T47D (cell line): ENCODE measurements at places on chromosomes 16 and 17.

DNA sequence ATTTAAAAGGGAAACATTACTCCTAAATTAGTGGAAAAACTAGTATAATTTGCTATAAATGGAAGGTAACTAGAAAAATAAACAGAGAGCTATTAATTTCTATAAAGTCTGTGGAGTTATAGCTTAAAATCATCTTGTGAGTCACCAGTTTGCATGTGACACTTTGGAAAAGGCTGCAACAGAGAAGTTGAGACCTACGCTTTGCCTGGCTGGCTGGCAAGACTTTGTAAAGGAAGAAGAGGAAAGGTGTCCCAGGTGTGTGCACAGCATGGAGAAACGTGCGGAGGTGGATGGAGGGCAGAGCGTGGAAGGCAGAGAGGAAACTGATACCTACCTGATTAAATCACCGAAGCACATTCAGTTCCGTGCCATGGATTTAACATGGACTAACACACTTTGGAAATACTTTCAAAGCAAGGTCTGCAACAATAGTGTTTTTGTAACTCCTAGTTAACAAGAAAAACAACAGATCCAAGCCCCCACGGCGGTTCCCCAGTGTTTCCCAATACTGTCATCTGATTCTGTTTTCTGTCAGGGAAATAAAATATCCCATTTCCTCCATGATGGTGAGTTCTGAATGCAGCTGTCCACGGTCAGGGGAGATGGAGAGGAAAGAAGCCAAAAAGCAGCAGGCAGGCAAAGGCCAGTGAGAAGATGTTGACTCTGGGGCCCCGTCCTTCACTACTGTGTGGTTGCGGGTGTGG, 134.8 kb downstream of the XYLT1 start:
- DNase-seq, result no peak

GRCh38 chr17:40362696-40363110, 1.8 kb downstream of the GJD3 start:
- DNase-seq, result peak; percentile 93

DNA sequence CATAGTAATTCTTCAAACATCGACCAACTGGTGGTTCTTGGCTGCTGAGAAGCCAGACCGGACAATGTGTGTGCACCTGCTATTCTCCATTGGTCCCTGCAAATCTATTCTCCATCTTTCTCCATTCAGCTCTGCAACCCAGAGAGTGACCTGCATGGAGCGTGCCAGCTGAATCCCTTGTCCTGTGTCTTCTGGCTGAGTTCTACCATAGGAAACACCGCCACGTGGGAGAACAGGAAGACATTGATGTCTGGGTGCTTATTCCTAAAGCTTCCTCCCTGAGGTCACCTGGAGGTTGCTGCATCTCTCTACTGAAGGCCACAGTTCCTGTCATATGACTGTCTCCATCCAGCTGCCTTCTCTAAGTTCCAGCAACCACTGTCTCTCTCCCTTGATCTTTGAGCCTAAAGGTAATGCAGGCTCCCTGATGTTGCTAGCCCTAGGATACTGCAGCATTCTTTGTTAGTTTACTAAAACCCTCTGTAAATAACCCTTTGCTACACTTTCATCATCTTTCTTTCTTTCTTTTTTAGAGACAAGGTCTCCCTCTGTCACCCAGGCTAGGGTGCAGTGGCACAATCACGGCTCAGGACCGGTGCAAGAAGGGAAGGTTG, 10.6 kb upstream of the SMG1 start:
- DNase-seq, result no peak

DNA sequence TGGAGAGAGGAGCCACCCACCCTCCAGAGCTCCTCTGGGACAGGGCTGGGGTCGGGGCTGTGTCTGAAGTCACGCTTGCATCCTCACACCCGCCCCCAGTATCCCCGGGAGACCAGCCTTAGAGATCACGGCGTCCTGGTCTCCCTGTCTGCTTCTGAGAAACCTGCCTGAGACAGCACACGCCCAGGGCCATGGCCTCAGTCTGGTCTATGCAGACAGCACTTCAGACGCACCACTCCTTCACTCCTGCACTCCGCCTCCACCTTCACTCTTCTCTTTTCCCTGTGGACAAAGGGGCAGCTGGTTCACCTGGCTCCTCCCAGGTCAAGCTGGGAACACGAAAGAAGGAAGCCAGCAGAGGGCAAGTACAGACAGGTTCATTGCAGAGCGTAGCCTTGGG, 248.0 kb upstream of the GSE1 start:
- peak; percentile 76 for DNase-seq

- DNase-seq, result peak; percentile 82
Measured at GRCh38 chr17:386141-386876, 33.7 kb upstream of the RPH3AL start.

DNA sequence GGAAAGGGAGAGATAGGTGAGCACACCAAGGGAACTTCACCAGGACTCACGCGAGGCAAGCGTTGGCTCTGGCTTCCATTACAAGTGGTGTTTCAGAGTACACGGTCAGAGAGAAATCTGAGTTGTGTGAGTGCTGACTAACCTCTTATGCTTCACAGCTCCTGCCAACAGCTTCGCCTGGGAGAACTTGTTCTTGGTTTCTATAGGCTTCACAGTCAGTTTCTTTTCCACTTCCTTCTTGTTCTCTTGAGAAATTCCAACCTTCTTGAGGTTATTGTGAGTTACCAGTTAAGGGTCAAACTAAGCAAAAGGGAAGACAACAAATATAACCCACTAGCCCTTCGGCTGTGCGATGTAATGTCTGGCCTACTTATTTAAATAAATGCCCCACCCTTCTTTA, 18.9 kb downstream of the PSME3IP1 start:
- DNase-seq, result no peak

DNA sequence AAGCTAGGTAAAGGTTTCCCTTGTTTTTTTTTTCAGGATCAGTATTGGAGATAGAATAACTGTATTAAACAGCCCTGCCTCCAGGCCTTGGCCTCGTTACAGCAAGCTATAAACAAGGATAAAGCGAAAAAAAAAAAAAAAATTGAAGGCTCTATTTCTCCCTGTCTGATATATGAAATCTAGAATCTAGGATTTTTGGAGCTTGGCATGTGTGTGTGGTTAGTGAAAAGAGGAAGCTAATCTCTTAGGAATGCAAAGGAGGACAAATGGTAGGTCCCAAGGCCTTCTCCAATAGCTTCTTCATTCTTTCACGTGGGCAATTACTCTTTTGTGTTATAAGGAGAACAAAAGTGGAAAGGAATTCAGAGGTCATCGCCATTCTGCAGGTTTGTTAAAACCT, 470.3 kb downstream of the TMEM114 start:
- no peak for DNase-seq

DNA sequence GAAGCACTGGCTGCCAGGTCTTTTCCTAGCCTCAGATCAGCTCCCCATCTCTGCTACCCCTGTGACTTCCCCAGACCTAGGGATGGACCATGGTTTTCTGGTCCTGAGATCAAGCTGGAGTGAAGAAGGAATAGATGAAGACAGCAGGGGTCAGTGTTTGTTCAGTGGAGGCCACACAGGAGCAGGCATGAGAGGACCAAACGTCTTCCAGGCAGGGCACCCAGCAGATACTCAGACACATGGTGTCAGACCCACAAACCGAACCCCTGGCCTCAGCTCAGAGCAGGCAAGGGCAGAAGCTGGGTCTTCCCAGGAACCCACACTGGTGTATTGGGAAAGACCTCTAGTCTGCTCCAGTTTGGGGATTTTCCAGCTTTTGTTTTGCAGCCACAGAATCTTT, 189.7 kb downstream of the IRX5 start:
- DNase-seq, result no peak

- DNase-seq, result no peak
Measured at GRCh38 chr17:1951920-1952319, 73.2 kb downstream of the RTN4RL1 start.

GRCh38 chr17:79282294-79282693, 207.7 kb downstream of the ENGASE start:
- DNase-seq, result no peak

DNA sequence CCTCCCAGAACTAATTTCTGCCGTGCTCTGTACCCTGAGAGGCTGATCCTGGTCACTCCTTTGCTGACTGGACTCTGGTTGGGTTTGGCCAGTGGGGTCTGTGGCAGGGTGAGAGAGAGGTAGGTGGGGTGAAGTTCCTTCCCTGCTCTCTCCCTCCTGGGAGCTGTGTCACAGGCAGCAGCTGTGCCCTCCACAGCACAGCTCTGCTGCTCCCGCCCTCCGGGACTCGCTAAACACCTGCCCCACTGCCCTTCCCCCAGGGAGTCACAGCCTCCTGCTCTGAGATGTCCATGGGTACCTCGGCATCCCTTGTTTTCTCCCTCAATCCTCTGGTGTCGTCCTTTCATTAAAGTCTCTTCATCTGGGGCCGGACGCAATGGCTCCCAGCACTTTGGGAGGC, 66.4 kb downstream of the SRCIN1 start:
- no peak for DNase-seq

GRCh38 chr16:48378836-48379235, 6.4 kb downstream of the SIAH1 start:
- DNase-seq, result no peak
